SW480 (cell line): ENCODE measurements at places on chromosomes 2 and 18.

- no peak for DNase-seq
Measured at GRCh38 chr18:9878095-9878494, 7.7 kb upstream of the TXNDC2 start.

GRCh38 chr18:23812546-23813440 is 123.5 kb downstream of the LAMA3 start:
- peak; percentile 53 for DNase-seq

DNA sequence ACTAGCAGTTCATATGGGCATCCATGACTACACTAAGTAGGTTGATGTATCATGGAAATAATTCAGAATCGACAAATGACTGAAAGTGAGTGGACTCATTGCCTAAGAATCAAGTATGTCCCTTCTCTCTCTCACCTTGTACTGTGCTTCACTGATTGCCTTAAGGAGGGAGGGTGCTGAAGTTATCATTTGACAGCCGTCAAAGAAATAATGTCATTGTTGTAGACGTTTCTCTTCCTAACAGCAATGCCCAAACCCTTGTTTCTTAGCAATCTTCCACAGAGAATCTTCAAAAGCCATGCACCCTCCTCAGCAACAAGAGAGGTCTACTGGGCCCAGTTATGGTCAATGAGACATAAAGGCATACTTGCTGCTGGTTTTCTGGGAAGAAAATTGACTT is 785.0 kb downstream of the SUCLG1 start:
- no peak for DNase-seq

GRCh38 chr2:143399631-143400069 is 270.4 kb downstream of the ARHGAP15 start:
- no peak for DNase-seq

GRCh38 chr2:6806604-6807003 is 59.1 kb downstream of the CMPK2 start:
- no peak for DNase-seq

DNA sequence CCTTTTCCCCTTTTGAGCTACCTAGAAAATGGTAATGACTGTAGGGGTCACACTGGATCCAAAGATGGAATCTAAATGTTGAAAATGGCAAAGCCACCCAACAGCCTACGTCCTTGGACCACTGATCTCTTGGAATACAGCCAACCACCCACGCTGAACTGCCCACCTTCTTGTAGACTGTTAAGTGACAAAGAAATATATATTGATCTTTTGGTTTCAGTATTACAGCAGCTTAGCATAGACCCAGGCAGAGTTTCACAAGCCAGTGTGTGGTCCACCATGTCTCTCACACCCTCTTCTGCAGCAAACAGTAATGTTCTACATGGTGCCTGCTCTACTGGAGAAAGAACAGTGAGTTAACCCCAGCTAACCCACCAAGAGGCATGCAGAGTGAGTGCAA is 20.2 kb downstream of the CACNB4 start:
- DNase-seq: no peak

GRCh38 chr2:101820519-101820918 is 123.0 kb downstream of the MAP4K4 start:
- DNase-seq: peak; percentile 23

DNA sequence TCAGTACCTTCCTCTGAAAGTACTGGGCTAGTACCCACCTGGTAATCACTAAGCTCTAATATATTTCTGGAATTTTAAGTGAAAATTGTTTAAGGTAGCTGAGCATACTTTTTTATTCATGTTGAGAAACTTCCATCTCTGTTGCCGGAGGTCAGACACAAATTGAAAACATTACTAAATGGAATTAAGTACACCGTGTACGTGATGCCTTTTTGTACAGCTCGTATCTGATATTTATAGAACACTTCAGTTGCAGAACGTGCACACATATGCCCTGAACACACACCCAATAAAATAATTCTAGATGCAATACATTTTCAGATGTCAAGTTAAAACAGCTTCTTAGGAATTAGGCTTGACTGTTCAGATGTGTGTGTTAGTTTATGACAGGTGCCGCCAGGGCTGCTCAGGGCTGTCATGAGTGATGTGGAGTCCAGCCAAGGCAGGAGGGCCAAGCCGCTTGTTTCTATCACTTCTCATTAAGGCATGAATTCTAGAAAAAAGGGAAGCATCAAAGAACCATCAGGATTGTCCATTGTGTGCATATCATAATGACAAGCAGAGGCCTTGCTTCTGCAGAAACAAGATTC is 80.9 kb upstream of the FOSL2 start:
- no peak for DNase-seq

DNA sequence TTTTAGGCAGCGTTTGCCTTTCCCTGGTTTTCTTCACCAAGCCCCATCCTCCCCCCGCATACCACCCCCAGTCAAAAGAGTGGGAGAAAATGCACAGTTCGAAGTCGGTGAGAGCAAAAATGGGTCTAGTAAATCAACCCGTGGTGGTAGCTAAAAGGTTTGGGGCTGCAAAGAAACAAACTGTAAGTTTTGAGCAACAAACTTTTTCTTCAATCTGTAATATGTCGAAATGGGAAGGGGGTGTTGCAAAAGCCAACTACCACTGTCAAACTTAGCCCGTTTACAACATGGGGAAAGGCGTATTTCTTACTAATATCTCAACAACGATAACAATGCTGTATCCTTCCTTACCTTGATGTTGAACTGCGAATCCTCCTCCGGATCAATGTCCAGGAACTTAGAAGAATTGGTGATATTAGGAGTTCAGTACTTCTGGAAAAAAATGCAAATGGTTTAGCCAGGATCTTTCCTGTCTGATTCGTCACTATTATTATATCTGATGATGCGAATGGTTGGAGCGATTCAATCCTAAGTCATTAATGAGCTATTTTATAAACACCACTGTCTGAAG is 2.4 kb upstream of the SATB2 start:
- peak; percentile 35 for DNase-seq

- no peak for DNase-seq
Measured at GRCh38 chr2:218799990-218800389, 18.0 kb downstream of the CYP27A1 start.

DNA sequence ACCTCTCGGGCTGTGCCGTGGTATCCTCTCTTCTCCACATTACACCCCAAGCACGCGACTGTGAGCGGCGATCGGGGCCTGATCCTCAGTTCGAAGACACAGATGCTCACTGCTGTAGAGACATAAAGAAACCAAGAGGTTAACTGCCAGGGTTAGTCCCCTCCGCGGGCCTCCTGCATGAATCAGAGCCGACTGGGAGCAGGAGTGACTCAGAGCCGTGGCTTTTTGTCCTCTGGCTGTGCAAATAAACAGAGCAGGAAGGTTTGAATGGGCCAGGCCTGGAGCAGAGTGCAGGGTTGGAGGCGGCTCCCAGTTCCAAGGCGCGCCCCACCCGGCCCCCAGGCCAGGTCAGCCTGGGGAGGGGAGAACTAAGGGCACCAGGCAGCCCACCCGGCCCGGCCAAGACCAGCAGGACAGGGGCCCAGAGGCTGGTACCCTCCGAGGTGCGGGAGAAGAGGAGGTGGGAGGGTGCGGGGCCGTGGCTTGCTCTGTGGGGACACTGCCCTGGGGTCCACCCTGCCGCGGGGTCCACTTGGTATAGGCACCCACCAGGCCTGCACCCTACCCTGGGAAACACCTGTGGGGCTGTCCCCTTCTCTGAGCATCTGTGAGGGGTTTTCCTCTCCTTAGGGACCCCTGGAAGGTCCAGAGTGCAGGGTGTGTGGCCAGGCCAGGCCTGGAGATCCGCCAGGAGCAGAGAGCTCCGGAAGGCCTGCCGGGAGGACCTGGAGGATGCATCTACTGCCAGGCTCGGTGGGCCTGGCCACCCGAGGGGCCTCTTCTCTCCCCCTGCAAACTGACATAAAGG is 16.5 kb downstream of the TWIST2 start:
- DNase-seq: peak; percentile 93

DNA sequence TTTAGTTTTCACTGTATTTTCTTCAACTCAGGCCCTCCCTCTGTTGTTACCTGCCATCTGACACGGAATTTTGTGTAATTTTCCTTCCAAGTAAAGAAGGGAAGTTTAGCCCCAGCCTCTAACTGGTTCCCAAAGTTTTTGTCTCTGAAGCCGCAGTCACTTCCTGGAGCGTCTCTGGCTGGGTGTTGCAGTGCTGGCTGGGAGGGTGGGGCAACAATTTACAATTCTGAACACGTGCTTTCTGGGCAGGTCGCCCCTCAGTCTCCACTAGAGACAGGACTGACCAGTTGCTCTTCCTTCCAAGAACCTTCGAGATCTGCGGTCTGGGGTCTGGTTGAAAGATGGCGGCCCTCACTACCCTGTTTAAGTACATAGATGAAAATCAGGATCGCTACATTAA is 3.5 kb downstream of the CNDP2 start:
- DNase-seq: no peak

DNA sequence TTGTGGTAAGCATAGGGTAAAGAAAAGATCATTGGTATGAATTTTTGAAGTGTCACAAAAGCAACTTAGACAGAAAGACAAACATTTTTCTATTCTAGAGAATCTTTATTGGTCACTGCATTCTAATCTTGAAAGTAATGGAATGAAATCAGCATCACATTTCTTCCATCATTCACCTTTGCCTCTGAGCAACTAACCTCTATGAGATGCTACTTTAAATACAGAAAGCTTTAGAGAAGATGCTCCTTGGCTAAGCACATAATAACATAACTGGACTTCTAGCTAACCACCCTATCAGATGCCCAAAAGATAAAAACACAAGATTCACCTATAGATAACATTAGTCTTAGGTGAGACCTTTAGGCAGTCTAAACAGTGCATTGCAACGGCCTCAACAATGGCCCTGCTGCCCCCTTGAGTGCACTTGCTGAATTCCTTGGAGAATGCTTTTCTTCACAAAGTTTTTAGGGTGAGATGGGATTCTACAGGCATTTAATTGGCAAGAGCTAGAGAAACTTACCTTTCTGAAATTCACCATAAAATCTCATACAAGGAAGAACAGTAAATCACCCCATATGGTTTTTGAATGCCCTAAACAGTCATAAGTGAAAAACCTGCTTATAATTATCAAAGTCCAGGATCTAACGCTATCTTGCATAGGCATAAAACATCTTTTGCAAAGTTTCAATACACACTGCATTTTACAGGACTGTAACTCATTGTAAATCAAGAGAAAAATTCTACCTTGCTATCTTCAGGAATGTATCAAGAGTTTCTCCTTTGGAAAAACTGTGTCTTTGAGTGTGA is 791.3 kb upstream of the CHAC2 start:
- peak; percentile 18 for DNase-seq

DNA sequence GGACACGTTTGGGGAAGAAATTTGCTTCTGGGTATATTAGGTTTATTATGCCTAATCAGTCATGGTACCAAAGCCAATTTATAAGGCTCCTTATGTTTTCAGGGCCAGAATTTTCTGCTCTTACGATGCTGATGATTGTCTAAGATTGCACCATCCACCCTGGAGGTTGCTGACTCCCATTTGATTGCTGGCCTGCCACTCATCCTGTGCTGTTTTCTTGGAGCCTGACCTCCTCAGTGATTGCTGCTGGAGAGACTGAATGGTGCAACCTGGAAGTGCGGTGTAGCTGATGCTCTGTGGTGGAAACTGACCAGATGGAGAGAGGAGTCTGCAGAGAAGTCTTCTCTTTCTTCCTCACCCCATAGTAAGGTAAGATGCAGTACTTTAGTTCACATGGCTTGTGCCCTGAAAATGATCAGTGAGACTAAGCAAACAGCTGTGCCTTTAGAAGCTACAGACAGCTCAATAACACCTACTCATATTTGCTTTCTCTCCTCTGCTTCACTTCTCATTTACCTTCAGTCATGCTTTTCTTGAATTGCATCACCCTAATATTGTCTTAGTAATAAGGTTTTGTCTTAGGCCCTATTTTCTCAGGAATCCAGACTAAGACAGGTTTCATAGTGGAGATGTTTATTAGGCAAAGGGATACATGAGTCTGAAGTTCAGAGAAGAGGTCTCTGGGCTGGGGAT is 17.4 kb downstream of the ZNF24 start:
- DNase-seq: no peak

- no peak for DNase-seq
Measured at GRCh38 chr2:170026361-170026760, 151.6 kb upstream of the MYO3B start.

GRCh38 chr2:40165509-40165844 is 286.4 kb downstream of the SLC8A1 start:
- DNase-seq: no peak
